ENCODE measurements at places on chromosomes 6 and 20.
A peak's percentile ranks its signal among the peaks of the same experiment; 100 is the strongest.

- DNase-seq = no peak
Measured at GRCh38 chr20:51434580-51435247, 107.8 kb downstream of the NFATC2 start.

DNA sequence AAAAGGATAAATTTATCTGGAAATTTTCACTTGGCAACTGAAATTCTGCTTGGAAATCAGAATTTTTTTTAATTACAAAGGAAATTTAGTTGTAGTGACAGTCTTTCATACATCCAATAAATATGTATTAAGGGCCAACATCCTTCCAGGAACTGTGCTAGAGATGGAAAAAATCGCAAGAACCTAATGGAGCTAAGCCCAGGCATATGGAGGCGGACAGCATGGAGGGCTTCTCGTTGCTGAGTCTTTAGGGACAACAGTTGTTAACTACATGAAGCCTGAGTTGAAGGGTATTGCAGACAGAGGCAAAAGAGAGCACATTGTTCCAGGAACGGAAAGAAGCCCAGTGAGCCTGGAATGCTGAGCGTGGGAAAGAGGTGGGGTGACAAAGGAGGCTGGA is 208.9 kb downstream of the IBTK start:
- DNase-seq = no peak

DNA sequence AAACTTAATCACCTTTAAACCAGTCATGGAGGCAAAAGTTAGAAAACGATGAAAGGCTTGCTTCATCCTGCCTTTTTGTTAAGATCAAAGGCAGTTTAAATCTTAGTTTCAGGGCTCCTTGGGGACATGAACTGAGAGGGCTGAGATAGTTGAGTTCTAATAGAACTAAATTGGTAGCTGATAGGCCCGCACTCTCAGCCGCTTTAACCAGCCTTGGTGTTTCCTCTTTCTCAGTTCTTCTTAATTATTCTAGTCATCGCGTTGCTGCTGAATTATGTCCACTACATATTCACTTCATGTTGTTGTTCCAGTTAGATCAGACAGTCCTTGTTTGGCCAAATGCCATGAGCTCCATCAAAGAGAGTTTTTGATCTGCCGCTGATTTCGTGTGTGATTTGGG is 72.5 kb downstream of the ANKS1A start:
- no peak for DNase-seq

DNA sequence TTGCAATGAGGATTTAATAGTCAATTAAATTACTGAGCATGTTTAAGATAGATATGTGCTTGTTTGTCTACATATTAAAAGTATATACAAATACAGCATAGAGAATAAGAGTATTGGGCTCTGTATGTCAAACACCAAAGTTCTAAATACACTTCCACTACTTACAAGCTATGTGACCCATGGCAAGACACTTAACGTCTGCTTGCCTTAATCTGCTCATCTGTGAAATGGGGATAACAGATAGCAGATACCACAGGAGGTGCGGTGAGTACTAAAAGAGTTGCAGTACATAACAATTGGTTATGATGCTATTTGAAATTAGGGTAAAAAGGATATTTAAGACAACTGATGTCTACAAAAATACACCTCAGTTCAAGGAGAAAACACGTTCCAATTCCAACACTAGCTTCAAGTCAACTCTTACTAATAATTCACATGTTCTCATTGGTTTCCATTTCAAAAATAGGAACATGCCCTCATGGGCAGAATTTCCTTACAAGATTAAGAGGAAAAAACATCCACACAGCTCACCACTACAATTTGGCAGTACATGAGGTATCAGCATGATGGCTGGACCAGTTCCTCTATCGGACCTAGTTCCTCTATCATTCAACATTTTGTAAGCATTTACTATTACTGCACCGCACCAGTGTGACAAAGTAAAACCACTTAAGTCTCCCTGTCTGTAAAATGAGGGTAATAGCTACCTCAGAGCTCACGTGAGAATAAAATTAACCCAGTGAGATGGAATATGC is 101.1 kb downstream of the SMLR1 start:
- no peak for DNase-seq

GRCh38 chr6:132768051-132768517 is 10.4 kb upstream of the VNN2 start:
- peak; percentile 45 for DNase-seq

- no peak for DNase-seq
Measured at GRCh38 chr6:105606831-105607463, 204.1 kb upstream of the PREP start.

- no peak for DNase-seq
Measured at GRCh38 chr20:60048634-60049521, 90.7 kb downstream of the CDH26 start.

DNA sequence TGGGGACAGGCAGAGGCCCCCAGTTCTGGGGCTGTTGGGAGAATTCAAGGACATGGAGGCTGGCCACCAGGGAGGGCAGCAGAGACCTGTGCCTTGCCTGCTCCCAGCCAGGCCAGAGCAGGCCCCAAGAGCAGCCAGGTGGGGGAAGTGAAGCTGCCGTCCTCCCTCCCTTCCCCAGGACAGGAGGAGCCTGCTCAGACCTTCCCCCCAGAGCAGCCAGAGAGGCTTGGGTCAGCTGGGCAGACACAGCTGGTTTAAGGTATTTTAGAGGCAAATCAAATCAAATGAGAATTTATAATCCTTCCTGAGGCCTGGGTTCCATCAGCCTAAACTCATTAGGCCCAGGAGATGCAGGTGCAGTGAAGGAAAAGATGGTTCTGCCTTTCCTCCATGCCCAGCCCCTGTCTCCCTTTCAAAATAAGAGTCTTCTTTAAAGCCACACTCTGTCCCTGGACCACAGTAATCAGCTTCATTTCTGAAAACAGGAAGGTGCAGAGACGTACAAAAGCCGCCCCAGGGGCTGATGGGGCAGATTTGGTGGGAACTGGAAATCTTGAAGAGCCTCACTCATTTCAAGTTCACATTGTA is 21.7 kb downstream of the BMP7 start:
- no peak for DNase-seq

DNA sequence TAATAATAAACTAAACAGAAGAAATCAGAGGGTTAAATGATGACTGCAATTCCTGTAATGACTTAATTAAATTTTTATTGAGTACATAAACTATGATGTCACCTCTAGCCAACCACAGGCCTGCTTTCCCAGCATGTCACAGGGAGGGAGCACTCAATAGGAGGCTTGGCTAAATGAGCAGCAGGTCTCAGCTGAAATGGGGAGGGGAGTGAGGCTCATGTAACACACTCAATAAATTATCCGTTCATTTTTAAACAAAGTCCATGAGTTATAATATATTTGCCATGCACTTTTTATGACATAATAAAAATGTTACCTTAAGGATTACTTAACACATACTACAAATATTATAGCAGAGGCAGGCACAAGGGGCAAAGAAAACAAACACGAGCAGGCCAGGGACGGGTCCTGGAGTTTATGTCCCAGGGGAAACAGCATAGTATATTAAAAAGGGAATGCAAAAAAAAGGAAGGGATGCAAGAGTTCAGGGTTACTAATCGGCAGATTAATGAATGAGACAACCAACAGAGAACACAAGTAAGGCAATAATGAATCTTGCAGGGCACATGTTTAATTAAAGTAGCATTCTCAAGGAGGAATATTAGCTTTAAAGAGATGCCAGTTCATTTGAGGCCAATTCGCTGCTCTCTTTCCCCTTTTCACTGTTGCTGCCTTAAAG is 27.1 kb upstream of the FAM83C start:
- DNase-seq = no peak

GRCh38 chr20:19594896-19595295 is 163.2 kb upstream of the RIN2 start:
- DNase-seq = no peak

GRCh38 chr20:32535953-32536823 is 48.9 kb downstream of the NOL4L start:
- peak; percentile 74 for DNase-seq

- no peak for DNase-seq
Measured at GRCh38 chr6:153056308-153056707, 53.8 kb upstream of the MTRF1L start.

DNA sequence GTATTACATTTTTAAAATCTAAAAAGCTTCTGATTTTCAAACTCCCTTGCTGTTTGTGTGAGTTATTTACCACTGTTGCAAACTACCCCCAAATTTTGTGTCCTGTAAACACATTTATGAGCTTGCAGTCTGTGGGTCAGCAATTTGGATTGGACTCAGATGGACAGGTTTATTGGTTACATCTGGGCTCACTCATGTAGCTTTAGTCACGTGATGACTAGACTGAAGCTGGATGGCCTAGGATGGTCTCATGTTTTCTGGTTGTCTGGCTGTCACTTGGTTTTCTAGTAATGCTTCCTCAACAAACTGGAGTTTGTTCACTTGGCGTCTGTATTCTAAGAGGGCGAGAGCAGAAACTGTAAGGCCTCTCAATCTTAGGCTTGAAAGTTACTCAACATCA is 12.2 kb upstream of the C6orf58 start:
- DNase-seq = no peak

DNA sequence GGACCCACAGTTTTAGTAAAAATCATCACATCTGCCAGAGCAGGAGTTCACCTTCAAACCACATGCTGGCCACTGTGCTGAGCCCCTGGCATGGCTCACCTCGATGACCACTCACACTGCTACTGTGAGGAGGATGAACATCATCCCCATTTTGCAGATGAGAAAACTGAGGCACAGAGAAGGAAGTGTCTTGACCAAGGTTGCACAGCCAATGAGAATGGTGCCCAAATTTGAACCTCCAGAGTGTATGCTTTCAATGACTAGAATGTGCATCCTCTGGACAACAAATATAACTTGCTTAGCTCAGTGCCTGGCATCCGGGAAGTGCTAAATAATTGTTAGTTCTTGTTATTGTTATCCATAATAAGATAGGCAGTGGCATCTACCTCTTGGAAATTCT is 37.2 kb upstream of the FAM83D start:
- no peak for DNase-seq

- no peak for DNase-seq
Measured at GRCh38 chr6:157061770-157062594, 261.3 kb downstream of the TMEM242 start.

DNA sequence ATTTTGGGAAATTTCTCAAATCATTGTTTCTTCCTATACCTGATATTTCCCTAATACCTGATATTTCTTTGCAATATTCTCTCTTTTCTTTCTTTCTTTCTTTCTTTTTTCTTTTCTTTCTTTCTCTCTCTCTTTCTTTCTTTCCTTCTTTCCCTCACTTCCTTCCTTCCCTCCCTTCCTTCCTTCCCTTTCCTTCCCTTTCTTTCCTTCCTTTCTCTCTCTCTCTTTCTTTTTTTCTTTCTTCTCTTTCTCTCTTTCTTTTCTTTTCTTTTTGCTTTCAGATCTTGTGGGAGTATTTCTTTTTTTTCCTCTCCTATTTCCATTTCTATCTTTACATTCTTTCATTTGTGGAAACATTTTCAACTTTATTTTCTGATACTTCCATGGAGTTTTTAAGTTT is 76.1 kb upstream of the ANKEF1 start:
- DNase-seq = no peak

DNA sequence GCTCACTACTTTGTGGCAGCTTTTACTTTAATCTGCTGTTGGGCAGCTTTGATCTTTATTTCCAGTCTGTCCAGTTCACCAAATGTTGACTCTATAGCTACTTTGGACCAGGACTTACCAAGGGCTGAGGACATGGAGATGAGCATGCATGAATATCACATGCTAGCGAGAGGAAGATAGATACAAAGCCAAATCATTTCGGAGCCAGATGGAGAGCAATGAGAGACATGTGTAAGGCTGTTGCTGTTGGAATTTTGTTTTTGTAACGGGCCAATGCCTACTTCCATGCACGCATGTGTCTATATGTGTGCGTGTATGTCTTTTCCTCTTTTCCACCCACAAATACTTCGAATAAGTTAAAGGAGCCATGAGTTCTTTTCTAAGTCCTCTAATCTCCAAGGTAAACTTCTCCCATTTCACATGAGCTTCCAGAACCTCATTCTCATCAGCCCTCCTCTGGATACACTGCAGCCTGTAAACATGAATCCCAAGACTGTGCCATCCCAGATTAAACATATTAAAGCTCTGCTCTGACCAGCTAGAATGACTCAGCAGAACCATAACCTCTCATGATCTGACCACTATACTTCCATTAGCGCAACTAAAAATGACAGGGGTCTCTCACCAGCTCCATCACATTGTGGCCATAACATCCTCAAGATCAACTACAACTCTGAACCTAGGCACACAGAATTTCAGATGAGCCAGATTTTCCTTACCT is 160.7 kb downstream of the LRFN2 start:
- DNase-seq = no peak

- DNase-seq = no peak
Measured at GRCh38 chr6:67640484-67640883, 994.6 kb upstream of the ADGRB3 start.

GRCh38 chr6:48765352-48765961 is 654.5 kb upstream of the PTCHD4 start:
- DNase-seq = no peak

DNA sequence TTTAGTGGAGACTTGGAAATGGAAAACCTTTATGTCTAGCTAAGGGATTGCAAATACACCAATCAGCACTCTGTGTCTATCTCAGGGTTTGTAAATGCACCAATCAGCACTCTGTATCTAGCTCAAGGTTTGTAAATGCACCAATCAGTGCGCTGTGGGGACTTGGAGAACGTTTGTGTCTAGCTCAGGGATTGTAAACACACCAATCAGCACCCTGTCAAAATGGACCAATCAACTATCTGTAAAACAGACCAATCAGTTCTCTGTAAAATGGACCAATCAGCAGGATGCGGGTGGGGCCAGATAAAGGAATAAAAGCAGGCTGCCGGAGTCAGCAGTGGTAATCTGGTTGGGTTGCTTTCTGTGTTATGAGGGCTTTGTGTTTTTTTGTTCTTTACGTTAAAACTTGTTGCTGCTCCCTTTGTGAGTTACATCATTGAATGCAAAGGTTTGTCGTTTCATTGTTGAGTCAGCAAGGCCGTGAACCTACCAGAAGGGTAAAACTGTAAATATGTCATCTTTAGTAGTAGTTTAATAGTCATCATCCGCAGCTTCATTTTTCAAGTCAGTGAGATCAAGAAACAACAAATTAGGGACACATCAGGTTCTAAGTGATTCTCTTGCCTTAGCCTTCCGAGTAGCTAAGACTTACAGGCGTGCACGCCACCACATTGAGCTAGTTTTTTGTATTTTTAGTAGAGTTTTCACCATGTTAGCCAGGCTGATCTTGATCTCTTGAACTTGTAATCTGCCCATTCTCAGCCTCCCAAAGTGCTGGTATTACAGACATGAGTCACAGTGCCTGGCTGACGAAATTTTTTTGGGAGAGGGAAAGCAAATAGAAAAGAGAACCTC is 22.7 kb upstream of the NUP153 start:
- no peak for DNase-seq

DNA sequence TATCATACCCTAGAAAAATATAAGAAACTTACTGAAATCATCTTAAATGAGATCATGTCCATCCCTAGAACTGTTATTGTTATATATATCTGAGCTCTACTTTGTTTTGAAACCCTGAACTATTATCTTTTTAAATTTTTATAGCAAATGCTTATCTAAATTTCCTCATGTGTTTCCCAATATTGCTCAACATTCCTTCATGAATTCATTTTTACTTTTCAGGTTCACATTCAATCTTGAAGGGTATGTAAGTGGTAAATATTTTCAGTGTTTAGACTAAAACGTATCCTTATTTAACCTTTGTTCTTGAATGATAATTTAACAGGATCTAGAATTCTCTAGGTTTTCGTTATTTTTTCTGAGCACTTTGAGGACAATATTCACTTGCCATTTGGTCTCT is 23.9 kb downstream of the PDE7B start:
- no peak for DNase-seq
